ENCODE measurements at places on chromosomes 1 and 21.

DNA sequence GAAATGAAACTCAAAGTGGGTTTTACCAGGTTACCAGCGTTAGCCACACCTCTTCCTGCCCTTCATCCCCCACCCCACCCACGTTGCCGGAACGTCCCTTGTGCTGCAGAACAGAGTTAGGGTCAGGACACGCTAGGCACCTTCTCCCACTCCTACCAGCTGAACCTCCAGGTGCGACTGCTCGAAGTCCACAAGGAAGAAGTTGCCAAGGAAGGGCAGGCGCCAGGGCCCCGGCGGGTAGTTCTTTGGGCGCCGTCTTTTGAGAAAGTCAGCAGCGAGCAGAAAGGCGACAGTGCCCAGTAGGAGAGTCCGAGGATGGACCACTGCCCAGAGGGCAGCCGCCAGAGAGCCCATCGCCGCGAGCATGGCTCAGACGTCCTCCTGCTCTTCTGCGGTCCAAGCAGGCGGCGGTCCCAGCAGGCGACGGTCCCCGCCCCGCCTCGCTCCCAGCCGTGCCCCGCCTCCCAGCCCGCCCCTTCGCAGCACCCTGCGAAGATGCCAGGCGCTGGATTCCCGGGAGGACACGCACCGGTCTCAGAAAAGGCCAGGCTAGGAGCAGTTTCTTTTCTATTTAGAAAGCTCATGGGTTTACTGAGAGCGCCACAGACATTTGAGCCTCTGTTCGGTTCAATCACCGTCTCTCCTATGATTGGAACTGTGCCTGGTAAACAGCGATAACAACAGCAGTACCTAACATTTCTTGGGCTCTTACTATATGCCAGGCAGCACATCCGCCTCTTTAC, at the start of gene CYP2J2:
Gene CYP2J2, minus strand, starts transcription at position 393 of the 743 bp plus-strand sequence. Its CDS starts 27 bp downstream, at position 366.
- peak; percentile 82 for DNase-seq

- DNase-seq, result no peak
Observed at GRCh38 chr1:68210027-68210426, 22.3 kb downstream of the WLS start.

- no peak for DNase-seq
Observed at GRCh38 chr1:163265547-163265946, 56.2 kb upstream of the NUF2 start.

GRCh38 chr1:1373051-1373814, 1.8 kb downstream of the AURKAIP1 start:
- no peak for DNase-seq

GRCh38 chr1:237227476-237227875, 185.5 kb downstream of the RYR2 start:
- no peak for DNase-seq

- no peak for DNase-seq
Observed at GRCh38 chr1:15577691-15578090, 7.2 kb downstream of the AGMAT start.

- no peak for DNase-seq
Observed at GRCh38 chr1:170240409-170240808, 94.7 kb downstream of the NTMT2 start.

DNA sequence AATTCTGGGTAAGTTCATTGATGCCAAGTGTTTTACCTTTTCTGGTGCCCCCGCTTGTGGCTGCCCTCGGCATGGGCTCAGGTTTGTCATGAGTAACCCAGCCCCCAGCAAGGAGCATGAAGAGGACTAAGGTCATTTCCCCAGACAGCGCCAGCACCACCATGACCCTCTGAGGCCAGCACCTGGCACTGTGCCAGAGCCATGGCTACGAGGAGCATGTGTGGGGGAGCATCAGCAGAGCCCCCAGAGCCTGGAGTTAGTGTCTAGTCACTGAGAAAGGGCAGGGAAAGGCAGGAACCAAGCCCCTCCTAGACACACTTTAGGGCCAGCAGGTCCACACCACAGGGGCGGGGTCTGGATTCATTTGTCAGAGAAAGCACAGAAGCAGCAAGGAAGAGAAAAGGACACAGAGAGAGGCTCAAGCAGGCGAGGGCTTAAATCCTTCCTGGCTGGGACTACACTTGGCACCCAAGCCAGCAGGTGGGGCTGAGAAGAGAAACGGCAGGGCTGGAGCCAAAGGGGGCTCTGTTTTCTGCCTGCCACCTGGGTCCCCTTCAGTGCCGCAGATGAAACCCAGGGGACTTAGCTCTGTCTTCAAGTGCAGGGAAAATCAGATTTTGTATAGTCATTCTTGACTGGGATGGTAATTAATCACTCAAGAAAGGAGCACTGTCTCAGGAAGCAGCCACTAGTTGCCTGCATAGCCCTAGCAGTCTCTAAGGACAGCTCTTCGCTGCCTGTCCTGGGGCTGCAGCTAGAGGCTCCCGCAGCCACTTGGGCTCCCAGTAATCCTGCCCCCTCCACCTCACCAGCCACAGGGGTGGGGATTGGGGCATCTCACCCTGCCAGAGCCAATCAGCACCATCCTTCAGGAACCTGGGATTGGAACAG, 79.6 kb upstream of the ZC3H12A start:
- peak; percentile 45 for DNase-seq

GRCh38 chr1:202802998-202803932, 5.0 kb downstream of the KDM5B start:
- no peak for DNase-seq

- no peak for DNase-seq
Observed at GRCh38 chr1:115665319-115666096, 23.7 kb downstream of the VANGL1 start.

GRCh38 chr1:29303201-29304024, 67.1 kb downstream of the PTPRU start:
- DNase-seq, result no peak

DNA sequence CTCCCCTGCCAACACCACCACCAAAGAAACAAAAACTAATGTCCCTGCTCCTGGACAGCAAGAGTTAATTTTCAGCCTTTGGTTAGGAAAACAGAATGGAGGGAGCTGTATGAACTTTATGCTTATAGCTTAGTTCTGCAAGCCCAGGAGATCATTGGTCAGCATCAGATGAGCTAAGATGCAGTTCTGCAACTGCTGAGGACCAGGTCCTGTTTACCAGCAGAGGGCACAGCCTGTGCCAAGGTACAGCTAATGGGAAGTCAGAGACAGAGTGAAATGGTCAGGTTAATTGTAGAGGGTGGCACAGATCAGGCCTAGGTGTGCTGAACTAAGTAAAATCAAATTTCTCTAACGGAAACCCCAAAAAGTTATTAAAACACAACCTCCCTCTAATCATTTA, 161.3 kb downstream of the ROR1 start:
- DNase-seq, result peak; percentile 15

GRCh38 chr1:53639251-53639763, 99.7 kb downstream of the GLIS1 start:
- DNase-seq, result no peak

GRCh38 chr1:223429313-223429731, 36.1 kb downstream of the CCDC185 start:
- DNase-seq, result no peak

DNA sequence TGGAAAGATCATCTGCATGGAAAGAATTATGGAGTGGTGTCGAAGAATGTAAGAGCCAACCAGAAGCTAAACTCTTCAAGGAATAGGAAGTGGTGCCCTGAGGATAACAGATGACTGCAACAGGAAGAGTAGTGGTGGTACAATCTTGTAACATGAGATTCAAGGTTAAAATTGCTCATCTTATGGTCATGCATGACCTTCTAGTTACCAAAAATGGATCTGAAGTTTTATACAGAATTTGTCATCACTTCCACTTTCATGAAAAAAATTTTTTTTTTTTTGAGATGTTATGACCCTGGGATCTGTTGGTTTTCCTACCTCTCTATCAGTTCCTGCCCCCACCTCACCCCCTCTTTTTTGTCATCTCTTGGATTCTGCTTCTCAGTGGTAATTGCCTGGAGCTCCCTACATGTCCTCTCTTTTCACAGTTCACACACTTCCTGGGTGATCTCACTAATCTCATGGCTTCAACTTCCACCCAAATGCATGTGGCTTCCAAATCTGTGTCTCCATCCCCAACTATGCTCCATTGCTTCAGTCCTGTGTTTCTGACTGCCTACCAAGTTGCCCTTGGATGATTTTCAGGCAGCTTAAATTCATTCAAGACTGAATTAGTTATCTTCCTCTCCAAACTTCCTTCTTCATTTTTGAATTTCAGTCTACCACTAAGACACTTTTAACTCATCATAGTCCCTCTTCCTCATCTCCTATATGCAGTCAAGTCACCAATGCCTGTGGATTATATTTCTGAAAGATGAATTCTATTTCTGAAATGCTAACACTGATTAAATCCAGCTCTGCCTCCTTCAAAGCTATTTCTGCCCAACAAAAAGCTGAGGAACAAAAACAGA, 48.4 kb downstream of the SLAMF6 start:
- DNase-seq, result no peak

GRCh38 chr1:168372307-168372706, 91.6 kb downstream of the TBX19 start:
- DNase-seq, result no peak

- no peak for DNase-seq
Observed at GRCh38 chr1:161342821-161343220, 24.9 kb downstream of the CFAP126 start.

GRCh38 chr21:38979271-38980121, 173.8 kb downstream of the ETS2 start:
- no peak for DNase-seq

DNA sequence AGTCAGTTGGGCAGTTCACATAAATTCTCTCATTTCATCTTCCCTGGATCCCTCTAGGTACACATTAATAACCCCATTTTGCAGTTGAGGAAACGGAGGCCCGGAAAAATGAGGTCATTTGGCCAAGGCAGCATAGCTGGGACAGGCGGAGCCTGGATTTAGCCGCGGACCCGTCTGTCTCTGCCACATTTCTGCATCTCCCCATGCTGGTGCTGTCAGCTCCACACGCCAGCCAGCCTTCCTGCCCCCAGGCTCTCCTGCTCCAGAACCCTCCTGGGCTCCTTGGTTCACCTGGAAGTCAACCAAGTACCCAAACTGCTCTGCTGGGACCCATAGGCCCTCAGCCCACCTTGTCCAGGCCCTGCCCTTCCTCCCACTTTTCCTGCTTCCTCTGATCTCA, 7.6 kb downstream of the FOXO6 start:
- no peak for DNase-seq

- DNase-seq, result no peak
Observed at GRCh38 chr1:170698301-170699275, 34.7 kb downstream of the PRRX1 start.

GRCh38 chr1:43271186-43272118, 1.7 kb downstream of the TMEM125 start:
- DNase-seq, result peak; percentile 8
